ENCODE measurements at places on chromosomes 4 and X.

DNA sequence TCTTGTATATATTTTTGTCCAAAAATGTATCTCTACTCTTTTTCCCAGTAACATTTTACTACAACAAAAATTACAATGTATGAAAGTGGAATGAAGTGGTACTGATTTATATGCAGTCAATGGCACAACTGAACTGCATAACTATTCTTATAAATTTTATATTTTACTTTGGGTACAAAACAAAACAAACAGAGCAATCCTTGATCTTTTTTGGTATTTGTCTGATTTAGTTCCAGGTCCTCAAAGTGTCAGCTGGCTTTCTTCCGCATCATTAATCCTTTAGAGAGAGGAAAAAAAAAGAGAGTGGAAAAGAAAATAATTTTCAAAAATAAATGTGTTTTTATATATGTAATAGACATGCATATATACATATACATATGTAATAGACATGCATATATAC, 252.4 kb upstream of the SLIT2 start:
- H3K4me1 ChIP-seq, result no peaks in the 10 kb centered on the region
- no peak overlapping the region for H3K27ac ChIP-seq
- no peak overlapping the region for H3K4me3 ChIP-seq
- no peak for DNase-seq

- H3K4me3 ChIP-seq, result no peak overlapping the region
- H3K4me1 ChIP-seq, result no peaks in the 10 kb centered on the region
- H3K27me3 ChIP-seq, result no peaks in the 10 kb centered on the region
- no peaks in the 10 kb centered on the region for H3K36me3 ChIP-seq
- H3K27ac ChIP-seq, result no peak overlapping the region
- DNase-seq, result no peak
Observed at GRCh38 chr4:33959519-33959918, 2284.8 kb downstream of the ARAP2 start.

GRCh38 chrX:149531599-149531998, 9.2 kb upstream of the EOLA1 start:
- no peaks in the 10 kb centered on the region for H3K4me1 ChIP-seq
- no peak overlapping the region for H3K4me3 ChIP-seq
- H3K27ac ChIP-seq, result no peak overlapping the region
- DNase-seq, result no peak

- no peak overlapping the region for H3K4me3 ChIP-seq
- no peak for DNase-seq
- H3K27me3 ChIP-seq, result no peaks in the 10 kb centered on the region
- no peaks in the 10 kb centered on the region for H3K36me3 ChIP-seq
- no peak overlapping the region for H3K27ac ChIP-seq
Observed at GRCh38 chrX:134774190-134775048, 116.1 kb upstream of the PLAC1 start.

DNA sequence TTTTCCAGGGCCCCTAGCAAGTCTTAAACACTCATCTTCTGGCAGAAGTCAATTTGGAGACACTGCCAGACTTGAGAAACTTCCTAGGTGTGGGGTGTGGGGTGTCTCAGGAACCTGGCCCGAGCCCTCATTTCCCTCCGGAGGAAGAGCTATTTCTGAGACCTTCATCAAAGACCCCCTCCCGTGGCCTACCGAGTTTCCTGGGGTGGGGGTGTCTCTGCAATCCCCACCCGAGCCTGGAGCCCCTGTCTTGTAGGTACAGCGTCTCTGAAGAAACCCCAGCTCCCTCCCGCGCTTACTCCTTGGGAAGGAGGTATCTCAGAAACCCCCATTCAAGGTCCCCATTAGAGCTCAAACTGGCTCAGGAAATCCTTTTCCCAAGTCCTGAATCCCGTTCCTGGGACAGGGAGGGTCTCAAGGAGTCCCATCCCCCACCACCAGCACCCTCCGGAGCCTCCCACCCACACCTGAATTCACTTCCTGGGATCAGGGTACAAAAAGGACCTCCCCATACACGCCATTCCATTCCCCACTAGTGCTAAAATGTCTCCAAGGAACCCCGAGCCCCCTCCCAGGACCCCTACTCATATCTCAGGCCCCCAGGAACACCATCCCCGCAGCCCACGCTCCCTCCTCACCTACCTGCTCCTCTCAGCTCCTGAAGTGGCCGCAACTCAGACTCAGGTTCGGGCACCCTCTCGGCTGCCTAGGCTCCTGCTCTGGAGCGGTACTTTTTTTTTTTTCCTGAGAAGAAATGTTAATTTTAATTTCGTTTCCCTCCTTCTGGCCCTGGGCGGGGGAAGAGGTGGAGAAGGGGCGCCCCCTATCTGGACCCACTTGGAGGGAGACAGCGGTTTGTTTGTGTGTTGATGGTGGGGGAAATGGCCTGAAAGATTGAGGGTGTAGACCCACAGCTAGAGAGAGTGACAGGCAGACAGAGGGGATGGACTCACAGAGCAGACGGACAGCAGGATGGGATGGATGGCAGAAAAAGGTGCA, 1.1 kb downstream of the SLC38A5 start:
- H3K4me1 ChIP-seq, result no peaks in the 10 kb centered on the region
- no peaks in the 10 kb centered on the region for H3K27me3 ChIP-seq
- no peak overlapping the region for H3K27ac ChIP-seq
- H3K36me3 ChIP-seq, result no peaks in the 10 kb centered on the region
- H3K4me3 ChIP-seq, result no peak overlapping the region

DNA sequence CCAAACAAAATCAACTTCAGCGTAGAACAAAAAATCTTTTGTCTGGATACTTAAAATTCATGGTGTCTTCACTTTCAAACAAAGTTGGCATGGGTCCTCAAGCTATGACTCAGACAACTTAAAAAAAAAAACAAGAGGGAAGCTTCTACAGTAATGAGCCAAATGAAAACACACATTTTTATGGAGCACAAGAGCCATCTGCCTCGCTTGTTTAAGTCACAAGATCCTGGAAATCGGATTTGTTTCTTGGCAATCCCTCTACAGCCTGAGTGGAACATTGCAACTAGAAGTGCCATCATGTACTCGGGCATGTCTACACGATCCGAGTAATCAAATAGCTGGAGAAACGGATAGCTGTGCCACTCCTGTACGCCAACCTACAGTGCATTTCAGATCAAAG, 22.6 kb downstream of the LAMP2 start:
- no peaks in the 10 kb centered on the region for H3K36me3 ChIP-seq
- H3K4me3 ChIP-seq, result no peak overlapping the region
- DNase-seq, result no peak
- H3K27me3 ChIP-seq, result no peaks in the 10 kb centered on the region

Data from hepatocyte (in vitro differentiated cells).